ENCODE measurements at places on chromosomes 1 and 21.

DNA sequence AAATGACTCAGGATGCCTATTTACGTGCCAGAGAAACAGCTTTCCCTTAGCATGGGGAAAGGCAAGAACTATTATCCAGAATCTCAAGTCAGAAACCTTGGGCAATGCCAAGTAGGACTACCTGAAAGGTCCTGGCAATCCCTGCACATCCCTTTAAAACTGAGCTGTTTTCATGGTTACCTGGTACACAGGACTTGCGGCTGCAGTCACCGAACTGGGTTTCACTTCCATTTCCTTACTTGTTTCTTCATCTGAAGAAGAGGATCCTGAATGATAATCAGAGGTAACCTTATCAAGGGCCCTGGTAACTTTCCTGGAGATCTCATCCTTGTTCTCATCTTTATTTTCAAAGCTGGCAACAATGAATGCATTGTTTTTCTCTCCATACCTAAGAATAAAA lies 14.3 kb downstream of the BTG3 start:
- DNase-seq = no peak

DNA sequence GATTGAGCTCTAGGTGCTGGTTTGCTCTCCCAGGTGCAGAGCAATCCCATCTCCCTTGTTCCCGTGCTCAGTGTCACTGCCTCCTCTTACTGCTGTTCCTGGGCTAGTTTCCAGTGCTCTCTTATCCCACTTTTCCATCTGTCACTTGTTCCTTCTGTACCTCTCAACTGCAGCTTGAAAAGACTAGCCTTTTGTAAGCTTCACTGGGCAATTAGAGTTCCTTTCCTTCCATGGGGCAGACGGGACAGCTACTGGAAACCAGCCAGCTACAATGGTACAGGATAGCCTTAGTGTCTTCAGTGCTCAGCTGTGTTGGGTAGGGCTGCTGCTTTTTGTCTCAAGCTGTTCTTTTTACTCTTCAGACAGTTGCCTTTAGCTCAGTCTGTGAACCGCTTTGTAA lies 31.6 kb downstream of the AGT start:
- peak; percentile 59 for DNase-seq

GRCh38 chr21:41678016-41678923 lies 88.6 kb downstream of the RIPK4 start:
- no peak for DNase-seq

DNA sequence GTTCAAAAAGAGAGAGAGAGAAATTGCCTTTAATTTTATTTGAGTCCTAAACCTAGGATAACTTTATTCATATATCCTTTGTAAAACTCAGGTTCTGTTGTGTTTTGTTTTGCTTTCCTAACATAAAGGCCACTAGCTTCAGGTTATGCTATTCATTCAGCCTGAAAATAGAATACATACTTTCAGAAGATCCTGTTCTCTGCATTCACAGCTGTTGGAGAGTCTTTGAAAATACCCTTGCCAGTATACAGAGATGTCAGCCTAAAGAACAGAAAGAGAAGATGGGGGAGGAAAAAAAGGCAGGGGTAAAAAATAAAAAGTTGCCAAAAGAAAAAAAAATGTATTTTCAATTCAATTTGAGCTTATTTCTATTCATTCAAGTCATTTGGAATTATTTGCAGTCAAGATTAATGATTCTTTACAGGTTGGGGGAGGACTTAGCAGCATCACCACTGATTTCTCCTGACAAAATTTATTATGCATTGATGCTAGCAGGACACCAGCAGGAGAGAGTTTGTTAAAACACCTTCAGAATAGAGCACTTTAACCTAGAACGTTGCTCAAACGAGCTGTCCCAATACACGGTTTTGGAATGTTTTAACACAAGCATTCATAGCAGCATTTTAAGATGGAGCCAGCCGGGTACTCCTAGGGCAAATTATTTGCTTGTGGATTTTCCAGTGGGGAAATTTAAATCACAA lies 318.5 kb downstream of the NTNG1 start:
- DNase-seq = no peak

DNA sequence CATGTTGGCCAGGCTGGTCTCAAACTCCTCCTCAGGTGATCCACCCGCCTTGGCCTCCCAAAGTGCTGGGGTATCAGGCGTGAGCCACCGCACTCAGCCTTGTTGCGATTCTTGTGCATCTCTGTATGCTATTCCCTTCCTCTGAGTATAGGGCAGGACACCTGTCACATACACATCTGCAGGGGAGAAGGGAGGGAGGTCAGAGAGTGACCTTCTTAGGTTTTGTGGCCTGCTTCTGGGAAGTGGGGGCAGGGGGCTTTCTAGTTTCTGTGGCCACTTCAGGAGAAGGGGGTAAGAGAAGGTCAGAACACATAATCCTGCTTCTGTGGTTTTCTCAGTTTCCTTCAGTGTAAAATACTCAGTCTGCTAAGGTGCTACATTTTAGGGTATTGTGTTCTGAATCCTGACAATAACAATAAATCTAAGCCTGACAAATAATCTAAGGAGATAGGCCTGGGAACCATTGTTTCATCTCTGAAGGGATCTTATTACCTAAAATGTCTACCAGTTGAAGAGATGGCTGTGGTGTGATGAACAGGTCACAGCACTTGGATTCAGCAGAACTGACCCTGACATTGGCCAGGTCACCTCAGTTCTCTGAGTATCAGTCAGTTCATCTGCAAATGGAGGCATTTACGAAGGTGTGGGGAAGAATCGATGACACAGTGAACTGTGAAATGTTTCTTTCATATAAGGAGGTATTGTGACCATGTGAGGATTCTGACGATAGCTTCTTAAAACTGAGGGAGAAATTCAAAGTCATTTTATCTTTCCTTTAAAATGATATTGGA lies 212.6 kb upstream of the L1TD1 start:
- no peak for DNase-seq
